Esophagus squamous epithelium (tissue), 5 donors: ENCODE measurements at places on chromosomes 5 and 9.
A peak's percentile ranks its signal among the peaks of the same experiment; 100 is the strongest.

- peak; percentile 17 for DNase-seq
Observed at GRCh38 chr5:40681363-40682153, 1.8 kb downstream of the PTGER4 start.

DNA sequence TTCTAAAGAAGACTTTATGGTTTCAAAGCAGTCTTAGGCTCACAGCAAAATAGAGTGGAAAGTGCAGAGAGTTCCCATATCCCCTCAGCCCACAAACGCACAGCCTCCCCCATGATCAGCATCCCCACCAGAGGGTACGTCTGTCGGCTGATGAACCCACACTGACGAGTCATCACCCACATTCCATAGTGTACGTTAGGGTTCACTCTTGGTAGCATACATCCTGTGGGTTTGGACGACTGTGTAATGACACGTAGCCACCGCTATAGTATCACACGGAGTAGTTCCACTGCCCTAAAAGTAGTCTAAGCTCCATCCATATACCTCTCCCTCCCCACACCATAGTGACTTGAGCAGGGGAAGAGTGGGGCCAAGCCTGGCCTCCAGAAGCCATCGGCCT, 135.7 kb upstream of the PHYKPL start:
- no peak for DNase-seq

GRCh38 chr9:105286098-105286497, 41.6 kb downstream of the SLC44A1 start:
- no peak for DNase-seq

- no peak for DNase-seq
Observed at GRCh38 chr5:72651109-72651508, 143.9 kb upstream of the ZNF366 start.

DNA sequence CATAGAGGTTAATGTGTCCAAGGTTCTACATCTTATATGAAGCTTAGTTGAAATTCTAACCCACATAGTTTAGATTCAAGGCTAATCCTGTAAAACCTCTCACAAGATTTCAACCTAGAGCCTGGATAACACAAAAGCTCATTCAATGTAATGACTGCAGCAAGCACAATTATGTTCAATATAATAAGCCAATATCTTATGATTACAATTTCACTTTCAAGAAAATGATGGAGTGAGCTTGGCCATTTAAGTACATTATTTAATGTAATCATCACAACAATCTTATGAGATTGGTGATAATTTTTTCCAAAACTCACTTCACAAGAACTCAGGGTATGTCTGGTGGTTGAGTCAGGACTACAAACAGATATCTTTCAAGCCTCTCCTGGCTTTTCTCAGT, 1140.8 kb upstream of the WWC1 start:
- DNase-seq = no peak

DNA sequence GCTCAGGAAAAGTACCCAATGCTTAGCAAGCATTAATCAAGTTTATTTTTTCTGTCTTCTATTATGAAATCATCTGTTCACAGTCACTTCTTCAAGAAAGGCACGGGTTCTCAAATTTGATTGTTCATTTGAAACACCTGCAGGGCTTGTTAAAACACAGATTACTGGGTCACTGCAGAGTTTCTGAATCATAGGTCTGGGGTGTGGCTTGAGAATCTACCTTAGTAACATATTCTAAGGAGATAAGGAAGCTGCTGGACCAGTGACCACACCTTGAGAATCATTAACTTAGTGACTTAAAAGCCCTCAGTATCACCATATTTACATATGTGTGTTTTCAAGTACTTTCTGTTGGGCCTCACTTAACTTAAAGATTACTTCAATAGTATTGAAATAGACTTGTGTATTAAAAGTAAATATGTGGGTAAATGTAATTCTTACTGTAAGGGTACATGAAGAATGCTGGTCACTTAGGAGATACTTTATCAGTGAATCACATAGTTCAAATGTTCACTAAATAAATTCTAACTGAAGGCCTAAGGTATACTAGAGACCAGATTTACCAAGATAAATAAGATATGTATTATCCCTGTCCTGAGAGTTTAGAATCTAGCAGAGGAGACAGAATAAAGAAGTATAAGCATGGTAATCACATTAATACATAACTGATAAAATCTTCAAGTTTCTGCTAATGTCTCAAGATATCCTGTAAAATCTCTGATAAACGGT, 1342.1 kb upstream of the C9orf72 start:
- DNase-seq = no peak

GRCh38 chr5:87400305-87400899, 12.3 kb downstream of the CCNH start:
- DNase-seq = no peak

- no peak for DNase-seq
Observed at GRCh38 chr5:56323505-56323904, 90.4 kb upstream of the ANKRD55 start.

- no peak for DNase-seq
Observed at GRCh38 chr5:174387448-174387847, 336.9 kb upstream of the MSX2 start.

DNA sequence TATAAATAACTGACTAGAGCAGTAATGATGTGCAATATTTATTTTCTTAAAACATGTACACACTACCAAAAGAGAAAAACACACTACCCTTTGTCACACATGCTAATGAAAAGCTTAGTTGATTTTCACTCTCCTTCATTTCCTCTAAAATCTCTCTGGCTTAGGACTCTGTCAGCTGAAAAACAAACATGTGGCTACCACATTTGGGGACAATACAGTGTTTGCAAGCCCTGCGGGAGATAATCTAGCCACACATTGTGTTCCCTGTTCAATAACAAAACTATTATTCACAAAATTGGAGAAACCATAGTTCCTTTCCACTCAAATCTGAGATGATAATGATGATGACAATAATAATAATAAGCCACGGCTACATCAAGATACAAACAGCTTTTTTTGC, 3.5 kb upstream of the LOX start:
- no peak for DNase-seq

DNA sequence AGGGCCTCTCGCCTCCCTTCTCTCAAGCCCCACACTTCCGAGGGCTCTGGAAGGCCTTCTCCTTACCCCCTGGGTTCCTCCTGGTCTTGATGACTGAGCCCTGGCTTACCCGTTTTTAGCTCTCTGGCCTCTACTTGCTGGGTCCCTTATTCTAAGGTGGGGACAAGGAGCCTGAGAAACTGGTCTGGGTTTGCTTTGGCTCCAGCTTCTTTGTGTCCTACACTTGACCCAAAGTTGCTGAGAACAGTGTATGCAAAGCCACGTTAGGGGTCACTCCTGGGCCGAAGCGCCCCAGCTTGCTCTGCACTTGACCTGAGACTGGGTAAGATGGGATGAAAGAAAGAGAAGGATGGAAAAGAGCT, 788 bp downstream of the ZNF346 start:
- DNase-seq = no peak

- DNase-seq = no peak
Observed at GRCh38 chr5:14685757-14686156, 21.2 kb downstream of the OTULIN start.

- DNase-seq = no peak
Observed at GRCh38 chr9:135414293-135414692, 65.3 kb upstream of the PPP1R26 start.

DNA sequence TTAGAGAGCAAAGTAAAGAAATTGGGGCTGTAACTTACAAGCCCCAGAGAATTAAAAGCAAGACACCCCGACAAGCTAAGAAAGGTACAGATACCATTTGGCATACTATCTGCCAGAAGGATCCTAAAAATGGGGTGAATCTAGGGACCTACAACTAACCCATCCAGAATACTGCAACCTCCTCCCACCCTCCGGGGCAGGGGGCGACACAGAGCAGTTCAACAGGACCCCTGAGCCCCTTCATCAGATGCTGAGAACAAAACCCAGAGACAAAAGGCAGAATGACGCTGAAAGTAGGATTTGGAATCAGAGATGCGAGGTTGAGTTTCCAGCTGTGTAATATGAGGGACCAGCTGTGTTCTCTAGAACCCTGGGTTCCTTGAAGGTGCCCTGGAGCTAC, 71.2 kb downstream of the EPB41L4B start:
- no peak for DNase-seq

DNA sequence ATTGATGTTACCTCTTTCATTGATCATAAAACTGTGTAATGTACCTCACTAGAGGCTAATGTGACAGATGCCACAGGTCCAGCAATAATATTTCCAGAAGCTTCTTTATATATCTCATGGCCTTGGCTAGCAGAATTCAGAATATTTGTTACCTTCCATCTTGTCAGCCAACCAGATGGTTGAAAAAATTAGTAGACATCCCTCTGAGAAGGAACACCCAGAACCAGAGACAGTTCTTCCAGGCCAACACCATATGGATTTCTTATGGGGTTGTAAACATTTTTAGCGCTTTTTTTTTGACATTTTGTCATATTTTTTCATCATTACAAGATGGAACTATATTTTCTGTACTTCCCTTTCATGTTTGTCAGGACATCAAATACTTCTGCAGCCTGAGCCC, 278.7 kb upstream of the KLF9 start:
- DNase-seq = no peak

DNA sequence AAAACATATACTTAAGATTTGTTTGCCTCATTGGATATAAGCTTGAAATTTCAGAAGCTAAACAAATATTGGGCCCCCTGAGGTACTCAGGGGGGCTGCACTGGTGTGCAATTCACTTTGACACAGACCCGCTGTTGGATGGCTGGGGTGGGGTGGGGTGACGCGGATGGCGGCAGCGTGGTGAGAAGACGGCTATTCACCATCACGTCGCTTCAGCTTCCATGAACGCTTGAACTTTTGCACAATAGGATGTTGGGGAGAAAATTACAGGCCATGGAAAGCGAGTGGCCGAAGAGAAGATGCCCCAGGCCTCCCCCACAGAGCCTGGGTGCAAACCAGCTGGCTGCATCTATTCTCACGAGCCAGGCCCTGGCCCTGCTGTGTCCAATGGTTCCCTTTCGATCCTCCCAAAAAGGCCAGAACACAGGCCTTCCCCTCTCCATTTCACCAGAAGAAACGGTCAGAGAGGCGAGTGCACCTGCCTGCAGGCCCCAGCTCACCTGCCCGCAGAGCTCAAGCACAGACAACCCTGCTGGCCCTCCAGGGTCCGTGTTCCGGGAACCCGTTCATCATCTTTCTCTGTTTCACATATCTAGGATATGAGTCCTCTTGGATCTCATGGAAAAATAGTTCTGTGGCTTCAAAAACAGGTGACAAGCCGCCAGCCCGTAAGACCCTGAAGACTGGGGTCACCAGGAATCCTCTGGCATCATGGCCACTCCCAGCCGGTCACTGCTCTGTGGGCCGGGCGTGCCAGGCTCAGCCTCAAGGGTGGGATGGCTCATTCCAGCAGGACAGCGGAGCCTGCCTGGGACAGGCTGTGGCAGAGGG, 46.8 kb upstream of the SARDH start:
- no peak for DNase-seq

- no peak for DNase-seq
Observed at GRCh38 chr5:179886190-179886911, 21.3 kb downstream of the TBC1D9B start.

DNA sequence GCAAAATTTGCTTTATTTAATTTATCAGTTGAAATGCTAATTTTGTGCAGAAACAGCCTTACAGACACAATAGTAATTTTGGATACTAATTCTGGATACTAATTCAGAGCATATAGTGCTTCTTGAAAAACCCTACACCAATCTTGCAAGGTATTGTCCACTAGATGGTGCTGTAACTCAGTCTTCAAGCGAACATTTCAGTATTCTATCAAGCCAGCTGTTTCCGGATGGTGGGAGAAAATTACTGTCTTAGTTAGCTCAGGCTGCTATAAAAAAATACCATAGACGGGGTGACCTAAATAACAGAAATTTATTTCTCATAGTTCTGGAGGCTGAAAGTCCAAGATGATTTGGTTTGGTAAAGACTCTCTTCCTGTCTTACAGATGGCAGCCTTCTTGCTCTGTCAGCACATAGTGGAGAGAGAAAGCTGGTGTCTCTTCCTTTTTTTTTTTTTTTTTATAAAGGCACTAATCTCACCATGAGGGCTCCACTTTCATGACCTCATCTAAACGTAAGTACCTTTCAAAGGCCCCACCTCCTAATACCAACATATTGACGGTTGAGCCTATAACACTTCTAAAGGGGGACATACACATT, 1306.5 kb upstream of the CDH9 start:
- DNase-seq = no peak

DNA sequence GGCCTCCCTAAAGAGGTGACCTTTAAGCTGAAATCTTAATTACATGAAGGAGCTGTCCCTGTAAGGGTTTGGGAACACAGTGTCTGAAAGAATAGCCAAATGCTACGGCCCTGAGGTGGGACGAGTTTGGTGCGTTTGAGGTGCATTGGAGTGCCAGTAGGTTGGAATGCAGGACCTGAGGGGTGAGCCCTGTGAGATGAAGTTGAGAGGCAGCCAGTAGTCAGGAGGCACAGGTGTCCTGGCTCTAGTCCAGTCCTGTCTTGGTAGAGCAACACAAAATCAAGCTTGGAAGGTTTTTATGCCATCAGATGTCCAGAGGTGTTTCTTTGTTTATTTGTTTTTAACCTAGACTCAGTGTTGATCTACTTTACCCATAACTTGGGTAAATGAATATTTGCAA, 108.5 kb downstream of the ARHGAP26 start:
- no peak for DNase-seq

- no peak for DNase-seq
Observed at GRCh38 chr9:121561385-121562222, 62.0 kb upstream of the GGTA1 start.

DNA sequence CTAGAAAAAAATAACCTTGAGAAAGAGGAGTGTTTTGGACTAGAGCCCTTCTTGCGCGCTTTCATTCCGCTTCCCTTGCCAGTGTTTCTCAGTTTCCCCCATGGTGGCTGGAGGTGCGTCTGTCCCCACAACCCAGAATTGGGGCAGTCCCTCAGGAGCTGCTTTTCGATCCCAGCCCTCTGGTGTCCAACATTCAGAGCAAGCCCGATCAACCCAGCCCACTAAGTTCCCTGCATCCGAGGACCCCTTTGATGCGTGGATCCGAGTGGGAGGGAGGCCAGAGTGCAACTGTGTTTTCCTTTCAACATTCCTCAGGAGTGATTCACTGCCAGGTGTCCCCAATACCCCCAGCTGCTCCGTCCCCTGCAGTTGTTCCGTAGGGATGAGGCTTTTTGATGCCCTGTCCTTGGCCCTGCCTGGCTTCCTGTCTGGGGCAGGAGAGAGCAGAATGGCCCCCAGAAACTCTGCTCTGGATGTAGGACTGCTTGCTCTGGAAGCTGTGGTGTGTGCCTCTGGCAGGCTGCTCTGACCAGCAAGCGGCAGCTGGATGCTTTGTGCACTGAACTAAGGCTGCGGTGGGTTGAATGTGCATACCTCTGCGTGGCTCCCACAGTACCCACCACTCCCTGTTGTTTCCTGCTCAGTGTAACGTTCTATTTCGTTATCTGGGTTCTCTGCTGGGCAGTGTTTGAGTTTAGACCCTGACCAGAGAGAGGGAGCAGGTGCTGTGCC, 117.5 kb downstream of the BOD1 start:
- no peak for DNase-seq

DNA sequence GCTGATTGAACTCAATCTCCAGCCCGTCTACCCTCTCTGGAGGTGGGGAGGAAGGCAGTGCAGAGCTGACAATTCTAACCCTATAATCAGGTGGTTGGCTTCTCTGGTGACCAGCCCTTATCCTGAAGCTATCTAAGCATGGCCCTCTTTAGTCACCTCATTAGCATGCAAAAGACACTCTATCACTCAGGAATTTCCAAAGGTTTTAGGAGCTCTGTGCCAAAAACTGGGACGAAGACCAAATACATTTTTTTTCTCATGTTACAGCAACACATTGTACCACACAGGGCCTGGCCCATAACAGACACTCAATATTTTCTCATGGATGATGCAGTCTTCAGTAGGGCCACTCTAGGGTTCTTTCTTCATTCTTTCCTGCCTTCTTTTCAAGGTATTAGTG, 118.8 kb upstream of the VLDLR start:
- no peak for DNase-seq
